ENCODE measurements at places on chromosomes 12 and 14.
A peak's percentile ranks its signal among the peaks of the same experiment; 100 is the strongest.

- DNase-seq = no peak
These were observed 138.1 kb upstream of the C14orf180 start for GRCh38 chr14:104441275-104442106.

DNA sequence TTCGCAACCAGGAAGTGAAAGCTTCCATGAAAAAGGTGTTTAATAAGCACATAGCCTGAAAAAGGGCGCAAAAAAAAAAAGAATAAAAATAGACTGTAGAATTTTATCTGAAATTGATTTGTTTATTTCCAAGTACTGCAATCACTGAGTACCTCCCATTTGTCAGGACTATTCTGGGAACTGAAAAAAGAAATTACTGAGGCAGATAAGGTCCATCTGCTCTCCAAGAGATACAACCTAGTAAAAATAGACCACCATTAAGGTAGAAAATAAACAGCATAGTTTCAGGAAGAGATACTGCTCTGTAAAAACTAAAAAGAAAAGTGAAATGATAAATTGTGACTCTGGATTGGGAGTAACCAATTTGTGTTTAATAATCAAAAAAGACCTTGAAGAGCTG lies 24.7 kb downstream of the OR4N2 start:
- no peak for DNase-seq

- DNase-seq = no peak
These were observed 8.0 kb downstream of the ETV6 start for GRCh38 chr12:11657511-11657910.

DNA sequence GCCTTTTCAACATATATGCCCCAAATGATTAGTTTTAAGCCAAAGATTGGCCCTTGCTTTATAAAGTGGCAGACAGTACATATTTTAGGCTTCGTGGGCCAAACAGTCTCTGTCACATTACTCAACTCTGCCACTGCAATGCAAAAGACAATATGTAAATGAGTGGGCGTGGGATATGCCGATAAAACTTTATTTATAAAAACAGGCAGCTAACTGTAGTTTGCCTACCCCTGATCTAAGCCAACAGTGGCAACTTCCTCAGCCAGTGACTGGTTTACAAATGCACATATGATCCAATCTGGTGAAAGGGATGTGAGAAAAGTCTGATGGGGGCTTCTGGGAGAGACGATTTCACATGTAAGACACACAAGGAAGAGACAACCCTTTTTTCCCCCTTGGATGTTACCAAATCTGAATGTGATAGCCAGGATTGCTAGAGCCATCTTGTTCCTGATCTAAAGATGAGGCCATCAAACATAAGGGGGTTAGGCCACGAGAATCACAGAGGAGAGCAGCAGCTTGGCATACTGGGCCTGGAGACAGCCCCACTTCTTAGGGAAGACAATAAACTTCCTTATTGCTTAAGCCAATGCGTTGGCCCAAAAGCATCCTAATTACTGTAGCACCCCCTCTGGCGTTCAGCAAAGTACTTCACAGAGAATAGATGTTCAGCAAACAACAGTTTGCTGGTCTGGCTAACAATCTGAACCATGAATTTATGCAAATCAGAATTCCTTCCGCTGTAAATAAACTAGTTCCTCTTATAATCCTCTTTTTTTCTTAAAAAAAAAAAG lies 75.2 kb upstream of the TMCC3 start:
- peak; percentile 21 for DNase-seq

GRCh38 chr12:22229652-22230279 lies 104.7 kb downstream of the ST8SIA1 start:
- no peak for DNase-seq

DNA sequence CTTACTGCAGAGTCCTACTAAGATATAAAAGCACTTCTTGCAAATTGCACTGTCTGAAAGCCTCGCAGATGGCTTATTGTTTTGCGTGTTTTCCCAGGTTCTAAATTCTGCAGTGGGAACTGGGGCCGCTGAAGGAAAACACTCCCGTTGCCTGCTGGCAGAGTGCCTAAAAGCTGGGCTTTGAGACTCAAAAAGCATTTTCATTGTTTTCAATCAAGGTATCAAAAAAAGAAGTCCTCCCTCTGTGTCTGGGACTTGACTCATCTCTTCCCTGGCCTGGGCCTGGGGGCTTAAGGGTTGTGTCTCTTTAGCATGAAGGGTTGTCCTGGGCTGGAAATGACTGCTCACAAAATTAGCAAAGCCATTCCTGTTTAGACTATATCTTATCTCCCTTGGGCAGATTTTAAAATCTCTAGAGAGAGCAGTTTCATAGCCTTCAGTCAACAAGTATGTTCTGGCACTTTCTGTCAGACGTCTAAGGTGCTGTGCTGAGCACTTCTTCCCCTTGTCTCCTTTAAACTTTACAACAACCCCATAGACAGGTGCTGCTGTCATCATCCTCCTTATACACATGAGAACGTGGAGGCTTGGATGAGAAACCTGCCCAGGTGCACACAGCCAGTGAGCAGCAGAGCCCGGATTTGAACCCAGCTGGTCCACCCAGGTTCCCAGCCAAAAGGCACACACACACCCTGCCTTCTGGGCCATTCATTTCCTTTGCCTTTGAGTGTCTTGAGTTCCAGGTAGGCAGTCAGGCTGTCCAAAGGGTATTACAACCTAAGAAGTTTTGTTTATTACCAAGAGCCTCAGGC lies 31.1 kb downstream of the ELK3 start:
- no peak for DNase-seq

DNA sequence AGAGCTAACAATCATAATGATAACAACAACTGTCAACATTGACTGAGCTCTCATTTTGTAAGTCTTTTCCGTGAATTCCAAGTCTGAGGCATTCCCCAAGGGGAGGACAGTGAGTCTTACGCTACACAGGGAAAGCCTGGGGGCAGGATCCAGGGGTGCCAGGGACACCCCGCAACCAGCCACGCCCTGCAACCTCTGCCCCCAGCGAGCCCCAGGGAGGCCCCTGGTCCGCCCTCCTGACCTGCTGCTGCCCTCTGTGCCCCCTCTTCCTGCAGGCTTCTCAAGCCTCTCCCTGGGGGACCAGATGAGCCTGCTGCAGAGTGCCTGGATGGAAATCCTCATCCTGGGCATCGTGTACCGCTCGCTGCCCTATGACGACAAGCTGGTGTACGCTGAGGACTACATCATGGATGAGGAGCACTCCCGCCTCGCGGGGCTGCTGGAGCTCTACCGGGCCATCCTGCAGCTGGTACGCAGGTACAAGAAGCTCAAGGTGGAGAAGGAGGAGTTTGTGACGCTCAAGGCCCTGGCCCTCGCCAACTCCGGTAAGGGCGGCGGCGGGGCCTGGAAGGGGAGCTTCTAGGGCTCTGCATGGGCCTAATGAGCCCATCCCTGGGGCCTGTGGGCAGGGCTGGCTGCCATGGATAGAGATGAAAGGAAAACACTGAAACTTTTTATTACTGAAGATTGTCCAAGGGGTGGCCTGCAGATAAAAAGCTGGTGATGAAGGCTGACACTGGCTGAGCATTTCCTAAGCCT lies 115.4 kb downstream of the ESRRB start:
- no peak for DNase-seq

DNA sequence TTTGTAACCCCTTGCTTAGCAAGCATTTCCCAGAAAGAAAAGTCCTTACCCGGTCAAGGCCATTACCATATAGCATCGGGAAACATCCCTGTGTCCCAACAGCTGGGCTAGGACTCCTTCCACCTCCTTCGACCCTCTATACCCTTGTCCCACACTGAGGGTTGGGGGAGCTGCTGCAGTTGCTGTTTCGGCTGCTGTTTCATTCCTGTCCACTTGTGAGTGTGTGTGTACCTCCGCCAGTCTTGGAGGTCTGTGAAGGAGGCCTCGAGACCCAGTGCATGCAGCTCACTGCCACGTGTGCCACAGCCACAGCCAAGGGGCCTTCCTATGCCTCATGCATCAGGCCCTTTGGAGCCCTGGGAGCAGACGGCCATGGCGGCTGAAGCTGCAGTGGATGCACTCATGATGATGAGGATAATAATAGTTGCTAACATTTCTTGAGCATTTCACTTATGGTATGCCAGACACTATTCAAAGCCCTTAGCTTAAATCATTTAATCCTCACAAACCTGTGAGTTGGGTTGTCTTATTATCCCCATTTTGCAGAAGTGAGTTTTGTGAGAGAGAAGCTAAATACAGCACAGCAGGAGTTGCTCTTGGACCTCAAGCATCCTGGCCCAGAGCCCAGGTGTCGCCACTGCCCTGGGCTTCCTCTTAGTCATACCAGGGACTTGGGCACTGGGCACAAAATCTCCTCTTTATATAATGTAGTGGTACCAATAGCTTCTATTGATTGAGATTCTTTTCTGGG lies 156.5 kb downstream of the PRKCH start:
- DNase-seq = peak; percentile 50

GRCh38 chr14:29236848-29237247 lies 470.3 kb downstream of the FOXG1 start:
- DNase-seq = no peak

GRCh38 chr14:76844223-76844622 lies 18.0 kb downstream of the LRRC74A start:
- peak; percentile 75 for DNase-seq

GRCh38 chr12:19627719-19628118 lies 188.4 kb downstream of the AEBP2 start:
- DNase-seq = no peak

- no peak for DNase-seq
These were observed 86.2 kb downstream of the DENND5B start for GRCh38 chr12:31504625-31505222.

- DNase-seq = no peak
These were observed 537.6 kb upstream of the TMEM132C start for GRCh38 chr12:127729381-127729780.

GRCh38 chr12:91817517-91817916 lies 328.1 kb downstream of the BTG1 start:
- DNase-seq = no peak

DNA sequence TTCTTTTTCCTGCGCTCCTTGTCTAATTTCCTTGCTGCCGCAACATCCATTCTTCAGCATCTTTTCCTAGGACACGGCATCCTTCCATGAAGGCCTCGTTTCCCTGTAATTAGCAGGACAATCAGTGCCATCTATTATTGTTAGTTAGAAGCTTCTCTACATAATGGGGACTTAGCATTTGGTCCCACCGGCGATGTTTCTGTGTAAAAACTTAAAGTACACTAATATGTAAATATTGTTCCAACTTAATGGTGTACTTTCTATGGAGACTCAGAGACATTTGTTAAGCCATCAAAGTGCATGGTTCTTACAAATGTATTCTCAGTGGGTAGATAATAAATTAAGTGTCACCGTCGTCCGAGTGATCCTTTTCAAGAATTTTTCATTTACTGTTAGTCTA lies 17.4 kb downstream of the KCNC2 start:
- DNase-seq = no peak

DNA sequence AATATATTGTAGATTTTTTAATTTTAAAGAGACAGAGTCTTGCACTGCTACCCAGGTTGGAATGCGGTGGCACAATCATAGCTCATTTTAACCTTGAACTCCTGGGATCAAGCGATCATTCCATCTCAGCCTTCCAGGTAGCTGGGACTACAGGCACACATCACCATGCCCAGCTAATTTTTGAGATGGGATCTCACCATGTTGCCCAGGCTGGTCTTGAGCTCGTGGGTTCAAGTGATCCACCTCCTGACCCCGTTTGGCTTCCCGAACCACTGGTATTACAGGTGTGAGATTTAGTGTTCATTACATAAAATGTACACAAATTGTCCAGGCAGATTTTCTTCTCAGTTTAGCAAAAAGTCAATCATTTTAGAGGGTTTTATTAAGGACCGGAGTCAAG lies 13.6 kb downstream of the SNX6 start:
- DNase-seq = no peak

DNA sequence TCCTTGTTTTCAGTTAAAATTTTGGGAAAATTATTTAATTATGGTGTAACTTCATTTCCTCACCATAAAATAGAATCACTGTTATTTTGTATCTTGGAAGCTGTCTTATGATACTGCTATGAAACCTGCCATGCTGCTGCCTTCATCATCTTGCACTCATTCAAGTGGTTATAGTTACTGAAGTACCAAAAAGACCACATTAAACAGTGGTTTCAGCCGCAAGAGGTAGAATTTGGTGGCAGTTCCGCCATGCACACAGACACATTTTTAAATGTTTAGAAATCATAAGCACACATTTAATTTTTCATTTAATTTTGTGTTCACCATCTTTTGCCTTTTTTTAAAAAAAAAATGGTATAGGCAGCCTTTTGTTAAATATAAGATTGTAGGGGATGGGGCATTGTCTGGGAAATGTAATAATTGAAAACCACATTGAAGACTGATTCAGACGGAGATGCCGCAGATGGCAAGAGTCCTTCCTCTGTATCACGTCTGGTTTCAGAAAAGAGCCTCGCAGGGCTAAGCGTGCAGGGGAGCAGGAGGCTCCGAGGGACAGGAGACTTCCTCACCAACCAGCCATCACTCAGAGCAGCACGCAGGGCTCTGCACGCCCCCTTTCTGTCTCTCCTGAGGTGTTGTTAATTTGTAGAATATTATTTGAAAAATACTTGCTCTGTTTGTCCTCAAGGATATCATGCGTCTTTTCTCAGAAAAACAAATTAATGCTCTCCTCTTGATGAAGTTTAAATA lies 115.2 kb upstream of the PELI2 start:
- peak; percentile 17 for DNase-seq

- no peak for DNase-seq
These were observed 52.5 kb downstream of the KANSL2 start for GRCh38 chr12:48629541-48629940.

- no peak for DNase-seq
These were observed 32.4 kb downstream of the PITPNM2 start for GRCh38 chr12:123118497-123118896.

GRCh38 chr12:49557917-49558215 lies 10.1 kb downstream of the MCRS1 start:
- no peak for DNase-seq

- DNase-seq = peak; percentile 22
These were observed 824 bp downstream of the TBK1 start for GRCh38 chr12:64452559-64453329.

DNA sequence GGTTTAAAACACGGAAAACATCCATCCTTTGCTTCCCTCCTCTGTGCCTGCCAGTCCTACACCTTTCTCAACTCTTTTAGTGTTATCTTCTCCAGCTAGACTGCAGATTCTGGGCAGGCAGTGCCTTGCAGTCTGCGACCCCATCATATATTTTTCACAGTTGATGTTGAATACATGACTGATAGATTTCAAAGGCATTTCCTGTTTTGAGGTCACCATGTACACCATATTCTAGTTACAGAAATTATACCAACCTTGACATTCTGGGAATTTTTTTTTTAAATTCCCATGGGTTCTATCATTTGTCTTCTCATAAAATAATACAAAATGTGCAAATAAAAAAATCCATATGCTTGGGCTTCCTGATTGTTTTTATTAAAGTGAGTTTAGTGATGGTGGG lies 16.6 kb downstream of the SOCS2 start:
- no peak for DNase-seq

DNA sequence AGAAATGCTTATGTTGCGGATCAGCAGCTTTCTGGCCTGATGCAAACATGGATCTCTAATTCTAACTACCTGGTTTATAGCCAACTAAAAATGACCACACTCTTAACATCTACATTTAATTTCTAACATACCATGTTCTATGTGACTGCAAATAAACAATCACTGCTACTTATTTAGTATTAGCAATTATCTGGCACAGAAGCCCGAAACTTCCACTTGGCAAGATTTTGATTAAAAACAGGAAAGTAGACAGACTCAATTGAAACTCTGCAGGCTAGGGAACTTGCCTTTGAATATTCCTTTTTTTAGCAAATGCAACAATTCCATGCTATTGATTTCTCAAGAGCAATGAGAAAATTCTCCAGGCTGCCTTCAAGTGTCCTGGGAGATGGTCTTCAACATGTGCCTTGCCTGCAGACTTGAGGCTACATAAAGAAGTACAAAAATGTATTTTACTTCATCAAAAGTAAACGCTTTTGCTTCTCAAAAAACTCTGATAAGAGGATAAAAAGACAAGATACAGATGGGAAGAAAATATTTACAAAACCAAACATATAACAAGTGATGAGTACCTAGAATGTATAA lies 9.1 kb upstream of the TMCC3 start:
- DNase-seq = no peak

All from CD4-positive, alpha-beta T cell treated with Interleukin-15 for 1 hour (primary cell).